EH (cell line): ENCODE measurements at places on chromosomes 12 and 14.
A peak's percentile ranks its signal among the peaks of the same experiment; 100 is the strongest.

- DNase-seq, result no peak
Observed at GRCh38 chr12:19451196-19451595, 11.9 kb downstream of the AEBP2 start.

DNA sequence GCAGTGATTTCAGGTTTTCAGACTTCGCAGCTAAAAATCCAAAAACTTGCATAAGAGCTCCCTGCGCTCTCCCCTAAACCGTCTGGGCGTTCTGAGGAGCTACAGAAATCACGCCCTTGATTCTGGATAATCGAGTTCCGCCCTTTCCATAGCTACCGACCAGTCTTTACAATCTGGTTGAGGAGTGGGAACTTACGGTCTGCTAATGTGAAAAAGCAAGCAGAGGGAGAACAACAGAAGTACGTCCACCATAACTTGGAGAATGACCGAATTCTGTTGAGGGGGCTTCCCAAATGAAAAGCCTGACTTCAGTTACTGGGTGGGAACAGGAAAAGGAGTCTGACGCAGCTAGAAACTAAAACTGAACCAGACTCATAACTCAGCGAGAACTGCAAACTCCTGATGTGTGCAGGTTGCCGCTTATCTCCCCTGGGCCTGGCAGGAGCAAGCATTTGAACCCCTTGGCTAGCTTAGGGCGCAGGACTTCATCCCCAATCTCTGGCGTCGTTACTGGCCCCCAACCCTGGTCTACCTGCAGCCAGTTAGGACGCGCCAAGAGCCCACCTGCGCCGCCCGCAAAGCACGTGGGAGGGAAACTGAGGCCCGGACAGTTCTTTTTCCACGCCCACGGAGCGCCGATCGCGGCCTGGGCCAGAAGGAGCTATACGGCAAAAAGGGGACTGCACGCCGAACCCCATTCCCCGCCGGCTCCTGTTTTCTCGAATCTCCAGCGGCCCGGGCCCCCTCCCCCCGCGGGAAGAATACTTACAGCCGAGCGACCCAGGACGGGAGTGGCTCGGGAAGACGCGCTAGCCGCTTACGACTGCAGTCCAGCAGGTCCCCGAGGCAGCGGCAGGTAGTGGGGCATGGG lies 838 bp downstream of the LRIG3 start:
- peak; percentile 50 for DNase-seq

- DNase-seq, result no peak
Observed at GRCh38 chr12:112741106-112741505, 50.4 kb upstream of the RPH3A start.

- DNase-seq, result peak; percentile 72
Observed at GRCh38 chr12:5003025-5003666, 40.5 kb upstream of the KCNA5 start.

- DNase-seq, result peak; percentile 26
Observed at GRCh38 chr14:29085546-29085945, 319.0 kb downstream of the FOXG1 start.

- no peak for DNase-seq
Observed at GRCh38 chr12:16197600-16197999, 79.9 kb downstream of the SLC15A5 start.

DNA sequence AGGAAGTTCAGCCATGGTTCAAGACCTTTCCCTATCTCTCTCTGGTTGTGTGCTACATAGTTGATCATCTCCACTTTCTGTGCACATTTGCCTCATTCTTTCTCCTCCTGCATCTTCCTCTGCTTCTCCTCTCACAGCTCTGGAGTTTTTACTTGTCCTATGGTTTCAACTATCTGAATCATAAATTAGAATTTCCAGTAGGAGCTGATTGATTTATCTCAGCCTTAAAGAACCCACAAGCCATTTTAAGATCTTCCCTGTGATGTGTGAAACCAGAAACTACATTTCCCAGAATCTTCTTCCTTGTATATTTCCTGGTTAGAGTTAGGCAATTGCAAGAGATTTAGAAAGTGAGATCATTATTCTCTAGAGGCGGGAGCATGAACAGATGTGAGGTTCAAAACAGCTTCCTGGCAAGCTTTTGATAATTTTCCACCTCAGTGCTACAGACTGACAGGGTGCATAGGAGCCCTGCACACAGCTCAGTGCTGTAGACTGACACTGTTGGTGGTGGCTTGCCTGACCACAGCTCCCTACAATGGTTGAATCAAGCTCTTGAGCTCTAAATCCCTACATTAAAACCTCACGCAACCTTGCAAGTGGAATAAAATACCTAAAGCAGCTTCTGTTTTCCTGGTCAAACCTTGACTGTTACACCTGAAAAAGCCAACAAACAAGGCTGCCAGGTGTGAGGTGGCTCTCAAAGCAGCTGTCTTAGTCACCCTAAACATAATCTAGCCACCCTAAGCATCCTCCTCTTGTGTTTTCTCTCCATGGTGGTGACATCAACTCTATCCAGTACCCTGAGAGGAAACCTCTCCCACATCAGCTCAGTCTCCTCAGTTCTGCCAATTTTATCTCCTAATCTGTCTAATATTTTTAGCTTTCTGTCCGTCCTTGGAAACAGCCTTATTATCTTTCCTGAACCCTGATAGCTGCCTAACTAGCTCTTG lies 21.5 kb upstream of the IFNG start:
- DNase-seq, result no peak

GRCh38 chr12:19620222-19620621 lies 180.9 kb downstream of the AEBP2 start:
- no peak for DNase-seq

DNA sequence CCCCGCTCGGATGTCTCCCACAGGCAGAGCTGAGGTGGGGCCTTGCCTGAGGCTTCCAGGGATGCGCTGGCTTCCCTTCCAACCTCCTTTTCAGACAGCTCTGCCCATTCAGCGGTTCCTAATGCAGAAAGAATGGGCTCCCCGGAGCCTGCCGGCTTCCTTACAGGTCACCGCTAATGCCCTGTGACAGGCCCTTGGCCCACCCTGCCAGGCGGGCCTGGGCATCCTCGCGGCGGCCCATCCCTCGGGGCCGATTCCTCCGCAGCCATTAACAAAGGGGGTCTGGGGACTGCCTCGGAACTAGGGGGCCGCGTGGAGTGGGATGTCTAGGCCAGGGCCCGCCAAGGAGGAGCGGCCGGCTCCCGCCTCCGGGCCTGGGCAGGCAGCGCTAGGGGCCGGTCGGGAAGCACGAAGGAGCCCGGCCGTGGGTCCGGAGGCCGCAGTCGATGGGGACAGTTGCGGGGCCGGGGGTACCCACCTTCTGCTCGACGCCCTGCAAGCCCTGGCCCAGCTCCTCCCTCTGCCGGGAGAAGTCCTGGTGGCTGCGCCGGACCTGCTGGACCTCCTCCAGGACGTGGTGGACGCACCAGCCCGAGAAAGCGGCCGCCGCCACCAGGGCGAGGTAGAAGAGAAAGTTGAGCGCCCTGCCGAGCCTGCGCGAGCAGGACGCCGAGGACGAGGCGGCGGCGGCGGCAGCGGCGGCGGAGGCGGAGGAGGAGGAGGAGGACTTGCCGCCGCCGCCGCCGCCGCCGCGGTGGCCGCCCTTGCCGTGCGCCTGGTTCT lies 738 bp downstream of the CKAP4 start:
- peak; percentile 73 for DNase-seq

- DNase-seq, result no peak
Observed at GRCh38 chr12:75317784-75318183, 12.3 kb downstream of the CAPS2 start.

- no peak for DNase-seq
Observed at GRCh38 chr12:41724216-41724615, 420.5 kb downstream of the GXYLT1 start.

DNA sequence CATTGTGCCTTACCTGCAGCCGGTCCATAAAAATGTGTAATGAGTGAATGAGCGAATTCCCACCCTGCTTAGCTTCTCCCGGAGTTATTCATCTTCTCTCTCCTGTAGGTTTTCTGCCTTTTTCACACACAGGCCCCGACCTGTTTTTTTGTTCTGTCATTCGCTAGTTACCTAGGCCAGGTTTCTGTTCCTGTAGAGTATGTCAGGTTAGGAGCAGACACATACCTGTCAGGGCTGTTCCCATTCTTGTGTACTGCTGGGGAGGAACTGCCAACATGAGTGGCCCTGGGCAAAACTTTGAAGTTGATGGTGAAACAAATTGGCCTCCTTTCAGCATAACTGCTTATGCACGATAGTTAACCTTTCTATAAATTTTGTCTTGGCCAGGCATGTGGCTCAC lies 140.1 kb downstream of the SYNE2 start:
- no peak for DNase-seq

- DNase-seq, result peak; percentile 75
Observed at GRCh38 chr14:89618811-89619551, 201.9 kb upstream of the FOXN3 start.

DNA sequence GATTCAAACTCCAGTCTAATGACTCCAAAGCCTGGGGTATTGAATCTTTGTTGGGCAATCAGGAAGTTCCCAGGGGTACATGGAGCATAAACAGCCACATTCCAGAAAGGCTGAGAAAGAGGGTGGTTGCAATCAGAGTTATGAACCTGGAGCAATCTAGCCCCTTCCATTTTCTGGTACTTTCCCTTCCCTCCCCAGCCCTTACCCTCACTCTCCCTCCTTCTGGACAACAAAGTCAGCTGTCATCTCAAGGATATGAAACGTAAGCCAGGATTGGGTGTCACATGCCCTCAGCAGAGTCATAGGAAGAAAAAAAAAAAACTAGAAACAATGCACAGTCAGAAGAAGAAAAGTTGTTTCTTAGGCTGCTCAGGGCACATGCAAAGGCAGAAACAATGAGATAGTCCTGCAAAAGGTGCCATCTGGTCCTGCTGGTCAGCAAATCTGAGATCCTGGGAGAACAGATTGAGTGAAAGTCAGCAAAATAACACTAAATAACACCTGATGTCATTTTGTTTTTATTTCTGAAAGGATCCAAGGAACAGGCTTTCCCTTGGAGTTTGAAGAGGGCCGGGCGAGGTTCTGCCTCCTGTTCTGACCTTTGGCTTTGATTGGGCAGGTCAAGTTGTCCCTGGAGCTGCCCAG lies 27.1 kb downstream of the TMEM229B start:
- DNase-seq, result peak; percentile 18

GRCh38 chr14:93045211-93045674 lies 70.5 kb downstream of the ITPK1 start:
- DNase-seq, result no peak

DNA sequence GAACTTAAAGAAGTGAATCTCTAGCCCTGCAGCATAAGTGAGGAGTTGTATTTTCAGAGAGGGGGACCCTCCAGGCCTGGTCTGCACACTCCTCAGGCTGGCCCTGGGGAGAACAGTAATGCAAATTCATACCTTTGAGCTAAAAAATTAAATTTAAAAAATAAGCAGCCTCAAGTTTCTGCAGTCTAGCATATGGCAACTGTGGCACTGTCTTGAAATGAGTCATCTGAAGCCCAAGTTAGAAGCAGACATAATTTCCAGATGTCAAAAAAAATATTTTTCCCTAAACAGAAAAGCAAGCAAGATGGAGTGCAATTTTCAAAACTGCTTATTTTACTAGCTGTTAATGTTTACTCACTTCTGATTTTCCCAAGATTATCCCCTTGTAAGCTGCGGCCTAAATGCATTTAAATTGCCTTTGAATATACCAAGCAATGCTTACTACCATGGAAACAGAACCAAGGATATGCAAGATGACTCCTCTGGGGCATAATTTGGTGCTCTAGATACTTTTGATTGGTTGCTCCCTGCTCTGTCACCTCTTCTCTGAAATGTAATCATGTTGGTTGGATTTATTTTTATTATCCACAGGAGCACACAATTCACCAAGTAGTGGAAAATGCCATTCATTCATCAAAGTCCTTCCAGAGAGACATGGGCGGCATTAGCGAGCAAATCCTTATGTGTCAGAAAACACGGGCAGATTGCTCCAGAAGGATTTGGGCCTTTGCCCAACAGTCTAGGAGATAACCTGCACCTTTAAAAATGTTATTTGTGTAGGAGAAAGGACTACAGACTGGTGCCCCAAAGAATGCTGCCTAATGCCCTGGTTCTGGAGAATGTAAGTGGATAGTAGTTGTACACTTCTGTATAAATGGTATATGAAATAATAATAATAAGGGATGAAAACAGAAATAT lies 25.0 kb upstream of the DHRS7 start:
- DNase-seq, result no peak

GRCh38 chr14:101231828-101232227 lies 328.3 kb upstream of the RTL1 start:
- DNase-seq, result no peak

DNA sequence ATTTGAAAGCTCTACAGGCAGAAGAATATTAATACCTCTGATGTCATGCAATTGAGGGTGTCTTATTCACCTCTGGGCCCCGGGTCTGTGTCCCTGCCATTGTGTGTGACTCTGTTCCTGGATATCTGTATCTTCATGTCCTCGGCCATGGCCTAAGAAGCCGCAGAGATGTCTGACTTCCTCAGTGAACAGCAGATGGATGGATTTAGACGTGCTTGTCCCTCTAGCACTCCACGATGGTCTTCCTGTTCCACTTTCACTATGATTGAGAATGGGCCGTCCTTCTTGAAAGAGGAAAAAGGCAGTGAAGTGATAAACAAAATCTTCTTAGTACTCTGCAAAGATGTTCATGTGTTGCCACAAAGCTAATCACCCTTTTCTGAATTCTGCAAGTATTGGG lies 217.4 kb downstream of the SLC41A2 start:
- no peak for DNase-seq

- DNase-seq, result peak; percentile 66
Observed at GRCh38 chr12:71938728-71939385, at the start of gene TPH2. TSS of gene TPH2 (plus strand) at chr12:71938845. CDS start at chr12:71938987, 142 bp downstream.

- DNase-seq, result peak; percentile 70
Observed at GRCh38 chr12:63826006-63826585, 18.4 kb upstream of the SRGAP1 start.

DNA sequence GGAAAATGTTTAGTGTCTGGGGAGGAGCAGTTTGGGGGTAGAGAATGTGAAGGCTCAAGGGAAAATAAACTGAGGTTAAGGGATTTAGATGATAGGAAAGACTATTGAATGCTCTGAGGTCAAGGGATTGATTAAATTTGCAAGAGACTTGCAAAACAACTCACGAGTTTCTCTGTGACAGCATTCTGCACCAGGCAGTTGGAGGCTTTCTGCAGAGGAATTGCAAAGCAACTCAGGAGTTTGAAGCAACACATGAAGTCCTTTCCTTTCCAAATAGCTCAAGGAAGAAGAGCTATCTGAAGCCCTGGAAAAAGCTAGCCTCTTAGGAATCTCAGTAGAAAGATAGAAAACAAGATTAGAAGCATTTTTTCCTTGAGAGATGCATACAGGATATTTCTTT lies 23.9 kb downstream of the SLC7A8 start:
- DNase-seq, result no peak

- no peak for DNase-seq
Observed at GRCh38 chr14:51636109-51636508, 15.6 kb upstream of the FRMD6 start.

- DNase-seq, result peak; percentile 84
Observed at GRCh38 chr14:61641914-61642613, 53.2 kb upstream of the HIF1A start.

GRCh38 chr14:67526676-67527459 lies 6.2 kb upstream of the PLEKHH1 start:
- DNase-seq, result peak; percentile 56

- no peak for DNase-seq
Observed at GRCh38 chr12:85188619-85189018, 91.4 kb upstream of the ALX1 start.

- DNase-seq, result peak; percentile 62
Observed at GRCh38 chr12:100827901-100828520, 33.4 kb downstream of the ANO4 start.

- no peak for DNase-seq
Observed at GRCh38 chr12:104439137-104439536, 17.6 kb upstream of the CHST11 start.
